Stomach (tissue), 19 donors: ENCODE measurements at places on chromosomes 4 and X. TPM values are rescaled to one million over a fixed set of nuclear protein-coding genes. Genes with fewer than 3 reads are reported as not detected.

TMPRSS11A gene
- 17.5 TPM for polyA plus RNA-seq

KANTR gene
- 1.6 TPM for polyA plus RNA-seq

ZMAT1 gene
- 7.5 TPM for polyA plus RNA-seq

EPGN gene
- not detected for polyA plus RNA-seq

ADD1 gene
- 197 TPM for polyA plus RNA-seq

SMARCA1 gene
- 7.9 TPM for polyA plus RNA-seq

CPXCR1 gene
- polyA plus RNA-seq = not detected

RASL11B gene
- 2.9 TPM for polyA plus RNA-seq

GPRIN3 gene
- polyA plus RNA-seq = 0.40 TPM

NHS gene
- polyA plus RNA-seq = 1.00 TPM

DNAAF6 gene
- polyA plus RNA-seq = not detected

MAOB gene
- polyA plus RNA-seq = 13.3 TPM

INPP4B gene
- polyA plus RNA-seq = 2.6 TPM

AFM gene
- polyA plus RNA-seq = 0.81 TPM

P2RY10 gene
- polyA plus RNA-seq = not detected

PAGE4 gene
- polyA plus RNA-seq = not detected

PCSK1N gene
- 15.3 TPM for polyA plus RNA-seq

FHDC1 gene
- polyA plus RNA-seq = 3.8 TPM

PDZD4 gene
- 2.1 TPM for polyA plus RNA-seq

MAGEB1 gene
- polyA plus RNA-seq = not detected

GRIA3 gene
- polyA plus RNA-seq = 0.87 TPM

CC2D2A gene
- 11.4 TPM for polyA plus RNA-seq

PTTG2 gene
- polyA plus RNA-seq = not detected

PPBP gene
- polyA plus RNA-seq = not detected

FSTL5 gene
- not detected for polyA plus RNA-seq

PGRMC1 gene
- 33.9 TPM for polyA plus RNA-seq

SSX4B gene
- polyA plus RNA-seq = not detected

FAM13A gene
- polyA plus RNA-seq = 6.0 TPM

HDAC8 gene
- 26.3 TPM for polyA plus RNA-seq

PGAM4 gene
- not detected for polyA plus RNA-seq

LRCH2 gene
- polyA plus RNA-seq = 1.2 TPM

RADX gene
- 1.5 TPM for polyA plus RNA-seq

SRPK3 gene
- polyA plus RNA-seq = 0.46 TPM

GUF1 gene
- polyA plus RNA-seq = 8.8 TPM

TMEM185A gene
- 3.5 TPM for polyA plus RNA-seq
